HCT116 (cell line): ENCODE measurements at places on chromosomes 13 and 19. TPM values are rescaled to one million over a fixed set of nuclear protein-coding genes. Genes with fewer than 3 reads are reported as not detected.

The ADAMTS10 gene
- total RNA-seq: 10.2 TPM

The LRCH1 gene
- 15.6 TPM for total RNA-seq

The TRPM4 gene
- 44.2 TPM for total RNA-seq

DNA sequence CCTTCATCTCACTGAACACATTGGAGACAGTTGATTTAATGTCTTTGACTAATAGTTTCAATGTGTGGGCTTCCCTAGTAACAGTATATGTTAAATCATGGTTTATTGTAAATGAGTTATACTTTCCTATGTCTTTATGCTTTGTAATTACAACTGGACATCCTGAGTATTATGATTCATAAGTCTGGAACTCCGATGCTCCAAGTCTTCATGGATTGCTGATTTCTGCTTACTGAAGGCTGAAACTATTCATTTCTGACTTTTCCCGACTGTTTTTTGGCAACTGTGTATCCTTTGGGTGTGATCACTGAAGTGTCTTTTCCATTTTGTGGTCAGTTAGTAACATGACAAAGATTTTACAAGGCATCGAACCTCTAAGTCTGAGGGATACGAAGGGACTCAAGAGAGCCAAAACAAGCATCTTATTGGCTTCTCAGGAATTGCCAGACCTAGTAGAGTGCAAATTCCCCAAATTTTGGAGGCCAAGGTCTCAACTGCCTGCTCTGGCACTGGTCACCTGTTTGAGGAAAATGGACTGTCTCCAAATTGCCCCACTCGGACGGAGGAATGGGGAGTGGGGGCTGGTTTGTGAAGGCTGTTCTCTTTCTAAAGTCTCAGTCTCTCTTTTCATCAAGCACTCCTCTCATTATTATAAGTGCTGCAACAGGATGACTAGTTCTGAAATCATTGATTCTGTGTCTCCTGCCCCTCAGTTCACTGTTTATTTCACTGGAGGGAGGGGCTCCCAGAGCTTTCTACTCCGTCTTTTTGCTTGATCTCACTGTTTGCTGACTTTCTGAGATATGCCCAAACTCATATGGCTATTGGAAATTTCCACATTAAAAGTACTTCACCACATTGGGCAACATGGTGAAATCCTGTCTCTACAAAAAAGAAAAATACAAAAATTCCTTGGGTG, 20.2 kb upstream of the CD70 start:
- peak; percentile 40 for DNase-seq

- DNase-seq: no peak
These were observed 1.1 kb upstream of the ARHGAP35 start for GRCh38 chr19:46859637-46860124.

- DNase-seq: no peak
These were observed 212.1 kb downstream of the OXGR1 start for GRCh38 chr13:96782186-96782585.
